ENCODE measurements at places on chromosomes 2 and 18.

DNA sequence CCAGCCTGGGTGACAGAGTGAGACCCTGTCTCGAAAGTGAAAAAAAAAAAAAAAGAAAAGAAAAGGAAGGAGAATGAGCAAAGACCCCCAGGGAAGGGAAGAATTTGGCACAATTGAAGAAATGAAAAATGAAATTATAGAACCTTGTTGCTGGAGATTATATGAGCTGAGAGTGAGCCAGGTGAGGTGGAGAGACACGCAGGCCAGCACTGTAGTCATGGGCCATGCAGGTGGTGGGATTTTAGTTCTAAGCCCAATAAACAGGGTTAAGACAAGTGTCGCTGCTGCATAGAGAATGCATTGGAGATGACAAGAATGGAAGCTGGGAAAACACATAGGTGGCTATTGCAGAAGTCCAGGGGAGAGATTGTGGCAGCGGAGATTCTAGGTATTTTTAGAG, 32.3 kb downstream of the FBLN7 start:
- no peak for DNase-seq

- no peak for DNase-seq
These were observed 28.2 kb upstream of the GATA6 start for GRCh38 chr18:22141211-22141610.

GRCh38 chr18:46013484-46014189, 46.5 kb upstream of the EPG5 start:
- DNase-seq: no peak

- DNase-seq: no peak
These were observed 112.5 kb downstream of the MREG start for GRCh38 chr2:215900843-215901242.

- DNase-seq: no peak
These were observed 56.7 kb upstream of the ZNF236 start for GRCh38 chr18:76765649-76766048.

DNA sequence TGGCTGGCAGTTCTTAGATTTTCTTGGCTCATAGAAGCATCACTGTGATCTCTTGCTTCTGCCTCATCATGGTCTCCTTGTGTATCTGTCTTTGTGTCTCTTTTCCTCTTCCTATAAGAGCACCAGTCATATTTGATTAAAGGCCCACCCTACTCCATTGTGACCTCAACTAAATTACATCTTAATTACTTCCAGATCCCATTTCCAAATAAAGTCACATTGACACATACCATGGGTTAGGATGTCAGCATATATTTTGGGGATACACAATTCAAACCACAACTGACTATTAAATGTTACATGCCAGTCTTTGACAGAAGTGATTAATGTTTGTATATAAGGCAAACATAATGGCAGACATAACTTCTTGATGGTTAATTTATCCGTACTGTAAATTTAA, 27.3 kb upstream of the TMX3 start:
- peak; percentile 16 for DNase-seq

- DNase-seq: no peak
These were observed 35.1 kb upstream of the MTX2 start for GRCh38 chr2:176234156-176234555.

GRCh38 chr2:15912203-15912602, 28.1 kb upstream of the MYCN start:
- no peak for DNase-seq

GRCh38 chr2:15560140-15560987, 770 bp downstream of the NBAS start:
- DNase-seq: peak; percentile 72

- no peak for DNase-seq
These were observed 257.8 kb upstream of the GALNT5 start for GRCh38 chr2:156999661-157000060.

- no peak for DNase-seq
These were observed 22.8 kb upstream of the DAW1 start for GRCh38 chr2:227848586-227848985.

DNA sequence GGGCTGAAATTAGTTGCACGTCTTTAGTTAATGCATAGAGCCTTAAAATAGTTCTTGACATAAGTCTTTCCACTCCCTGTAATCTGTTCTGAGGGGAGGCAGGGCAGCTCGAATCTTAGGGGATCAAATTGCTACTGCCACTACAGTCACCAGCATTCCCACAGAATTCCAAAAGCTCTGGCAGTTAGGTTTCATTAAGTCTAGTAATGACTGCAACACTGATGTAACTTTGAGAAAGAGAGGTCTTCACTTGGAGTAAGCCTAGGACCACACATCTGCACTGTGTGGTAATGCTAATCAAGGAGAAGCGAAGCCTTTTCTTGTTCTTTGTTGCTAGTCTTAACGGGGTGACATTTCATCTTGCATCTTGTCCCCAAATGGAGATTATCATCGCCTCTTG, 19.3 kb upstream of the NCK2 start:
- DNase-seq: no peak

All from adipocyte (in vitro differentiated cells).